Activated CD8-positive, alpha-beta memory T cell treated with anti-CD3 and anti-CD28 coated beads, Interleukin-2, amount 10 ng/mL, durations not matched to agents 7 days and 5 days (primary cell): ENCODE measurements at places on chromosomes 2 and 18. TPM values are rescaled to one million over a fixed set of nuclear protein-coding genes. Genes with fewer than 3 reads are reported as not detected.
A peak's percentile ranks its signal among the peaks of the same experiment; 100 is the strongest.

Gene PAX3
- total RNA-seq = not detected

DNA sequence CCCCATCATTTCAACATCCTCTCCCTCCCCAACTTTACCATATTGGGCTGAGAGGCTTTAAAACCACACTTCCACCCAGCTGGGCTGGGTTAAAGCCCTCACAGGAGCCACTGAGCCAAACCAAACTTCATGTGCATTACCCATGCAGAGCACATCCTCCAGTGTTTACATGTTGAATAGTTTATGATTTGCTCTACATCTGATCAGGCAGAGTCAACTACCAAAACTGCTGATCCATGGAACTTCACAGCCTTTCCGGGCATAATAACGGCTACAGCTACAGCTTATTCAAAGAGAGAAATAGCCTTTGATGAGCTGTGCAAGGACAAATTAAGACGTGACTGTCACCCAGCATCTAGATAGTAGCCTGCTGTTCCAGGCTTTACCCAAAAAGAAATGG lies 39.0 kb downstream of the MAIP1 start:
- DNase-seq = no peak

DNA sequence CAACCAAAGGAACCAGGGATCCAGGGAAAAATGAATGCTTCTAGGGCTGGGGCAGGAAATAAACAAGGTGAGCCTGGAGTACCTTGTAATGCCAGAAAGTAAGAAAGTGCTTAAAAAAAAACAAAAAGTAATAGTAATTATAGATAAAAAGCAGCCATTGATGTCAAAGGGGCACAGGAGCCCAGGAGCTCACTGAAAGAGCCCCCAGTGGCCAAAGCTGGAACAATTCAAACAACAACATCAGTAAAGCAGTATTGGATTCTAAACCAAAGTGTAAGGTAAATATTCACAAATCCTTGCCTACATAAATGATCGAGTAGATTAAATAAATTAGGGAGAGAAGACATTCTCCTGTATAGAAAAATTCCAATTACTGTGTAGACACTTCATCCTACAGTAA lies 114.3 kb upstream of the ARL4C start:
- DNase-seq = no peak

GRCh38 chr2:54520687-54521086 lies 64.6 kb downstream of the SPTBN1 start:
- no peak for DNase-seq

GRCh38 chr2:101502095-101502494 lies 27.2 kb upstream of the RFX8 start:
- peak; percentile 42 for DNase-seq

GRCh38 chr18:74139888-74140287 lies 7.7 kb downstream of the FBXO15 start:
- no peak for DNase-seq

DNA sequence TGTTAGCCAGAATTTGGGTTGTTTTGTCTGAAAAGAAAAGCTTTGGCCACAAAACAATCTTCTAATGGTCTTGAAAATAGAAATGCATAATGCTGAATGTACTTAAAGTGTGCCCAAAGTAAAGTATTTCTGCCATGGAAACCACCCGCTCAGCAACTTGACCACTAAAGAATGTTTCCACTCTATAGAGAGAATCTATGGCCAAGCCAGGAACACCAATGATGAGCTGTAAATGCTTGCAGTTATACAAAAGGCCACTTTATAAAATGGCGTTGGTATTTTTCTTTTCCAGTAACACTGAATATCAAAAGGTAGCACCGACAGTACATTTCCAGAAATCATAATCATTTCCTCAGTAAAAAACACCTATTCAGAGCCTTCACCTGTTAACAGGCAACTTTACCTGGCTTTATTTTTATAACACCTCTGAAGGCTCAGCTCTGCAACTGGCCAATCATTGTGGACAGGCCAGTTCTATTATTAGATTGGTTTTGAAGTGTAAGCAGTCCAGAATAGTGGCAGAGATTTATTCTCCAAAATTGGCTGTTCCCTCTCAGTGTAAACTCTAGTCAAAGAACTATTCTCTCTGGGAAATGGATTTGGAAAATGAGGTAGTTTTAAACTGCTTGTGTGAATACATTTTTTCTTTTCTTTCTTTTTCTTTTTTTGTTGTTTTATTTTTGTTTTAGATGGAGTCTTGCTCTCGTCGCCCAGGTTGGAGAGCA lies 36.1 kb downstream of the SLC40A1 start:
- DNase-seq = no peak

Gene ASXL3
- not detected for total RNA-seq
